ENCODE measurements at places on chromosomes 7 and 10.

GRCh38 chr10:96532523-96532922, 18.8 kb upstream of the TLL2 start:
- no peak for DNase-seq
- H3K27me3 ChIP-seq, result no peaks in the 10 kb centered on the region
- H3K36me3 ChIP-seq, result no peaks in the 10 kb centered on the region
- H3K4me3 ChIP-seq, result no peak overlapping the region

GRCh38 chr10:44980309-44981171, 1.9 kb upstream of the DEPP1 start:
- H3K4me3 ChIP-seq, result no peak overlapping the region
- H3K36me3 ChIP-seq, result no peaks in the 10 kb centered on the region
- DNase-seq, result no peak
- H3K27me3 ChIP-seq, result no peaks in the 10 kb centered on the region
- H3K27ac ChIP-seq, result peak overlapping the region; percentile 95
- peaks cover 59% of the 10 kb centered on the region for H3K4me1 ChIP-seq

DNA sequence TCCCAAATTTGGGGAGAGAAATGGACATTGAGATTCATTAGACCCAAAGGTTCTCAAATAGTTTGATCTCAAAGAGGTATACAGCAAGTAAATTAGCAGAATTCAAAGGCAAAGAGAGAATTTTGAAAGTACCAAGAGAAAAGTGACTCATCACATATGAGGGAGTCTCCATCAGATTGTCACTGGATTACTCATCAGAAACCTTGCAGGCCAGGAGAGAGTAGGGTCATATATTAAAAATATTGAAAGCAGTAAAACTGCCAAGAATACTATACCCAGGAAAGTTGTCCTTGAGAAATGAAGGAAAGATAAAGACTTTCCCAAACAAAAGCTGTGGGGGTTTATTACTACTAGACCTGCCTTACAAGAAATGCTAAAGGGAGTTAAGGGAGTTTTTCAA, 140.6 kb downstream of the TMEM168 start:
- no peaks in the 10 kb centered on the region for H3K27me3 ChIP-seq
- H3K4me3 ChIP-seq, result no peak overlapping the region
- H3K36me3 ChIP-seq, result no peaks in the 10 kb centered on the region
- no peak for DNase-seq
- no peaks in the 10 kb centered on the region for H3K4me1 ChIP-seq

GRCh38 chr10:43354330-43354635, 17.2 kb upstream of the FXYD4 start:
- no peaks in the 10 kb centered on the region for H3K27me3 ChIP-seq
- H3K27ac ChIP-seq, result no peak overlapping the region
- peaks cover 4% of the 10 kb centered on the region for H3K4me1 ChIP-seq
- H3K36me3 ChIP-seq, result no peaks in the 10 kb centered on the region
- H3K4me3 ChIP-seq, result no peak overlapping the region
- DNase-seq, result no peak

DNA sequence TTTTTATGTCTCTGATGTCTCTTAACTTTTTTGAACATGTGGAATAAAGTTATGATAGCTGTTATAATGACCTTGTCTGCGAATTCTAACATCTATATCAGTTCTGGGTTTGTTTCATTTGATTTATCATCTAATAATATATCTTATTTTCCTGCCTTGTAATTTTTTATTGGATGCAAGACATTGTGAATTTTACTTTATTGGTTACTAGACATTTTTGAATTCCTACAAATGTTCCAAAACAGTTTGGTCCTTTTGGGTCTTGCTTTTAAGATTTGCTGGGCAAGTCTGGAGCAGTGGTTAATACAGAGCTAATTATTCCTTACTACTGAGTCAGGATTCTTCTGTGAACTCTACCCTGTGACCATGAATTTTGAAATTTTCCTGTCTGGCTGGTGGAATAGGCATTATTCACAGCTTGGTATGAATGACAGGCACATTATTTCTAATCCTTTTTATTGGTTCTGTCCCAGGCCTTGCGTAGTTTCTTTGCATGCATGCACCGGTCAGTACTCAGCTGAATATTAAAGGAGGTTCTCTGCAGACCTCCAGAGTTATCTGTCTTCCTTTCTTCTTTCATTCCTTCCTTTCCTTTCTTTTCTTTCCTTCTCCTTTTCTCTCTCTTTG, 9.0 kb downstream of the CUTC start:
- H3K4me1 ChIP-seq, result peaks cover 24% of the 10 kb centered on the region
- no peak overlapping the region for H3K4me3 ChIP-seq
- H3K27ac ChIP-seq, result no peak overlapping the region

- H3K4me1 ChIP-seq, result no peaks in the 10 kb centered on the region
- H3K27ac ChIP-seq, result no peak overlapping the region
- no peaks in the 10 kb centered on the region for H3K36me3 ChIP-seq
- H3K4me3 ChIP-seq, result no peak overlapping the region
These were observed 255.3 kb downstream of the DNAJB9 start for GRCh38 chr7:108824840-108825580.

GRCh38 chr7:24611130-24611529, 37.9 kb downstream of the PALS2 start:
- H3K27me3 ChIP-seq, result no peaks in the 10 kb centered on the region
- no peak overlapping the region for H3K27ac ChIP-seq
- no peaks in the 10 kb centered on the region for H3K36me3 ChIP-seq
- H3K4me3 ChIP-seq, result no peak overlapping the region
- no peak for DNase-seq

- H3K4me3 ChIP-seq, result no peak overlapping the region
- no peak for DNase-seq
- H3K36me3 ChIP-seq, result no peaks in the 10 kb centered on the region
- H3K4me1 ChIP-seq, result peaks cover 17% of the 10 kb centered on the region
These were observed 63.4 kb upstream of the STRIP2 start for GRCh38 chr7:129370812-129371211.

DNA sequence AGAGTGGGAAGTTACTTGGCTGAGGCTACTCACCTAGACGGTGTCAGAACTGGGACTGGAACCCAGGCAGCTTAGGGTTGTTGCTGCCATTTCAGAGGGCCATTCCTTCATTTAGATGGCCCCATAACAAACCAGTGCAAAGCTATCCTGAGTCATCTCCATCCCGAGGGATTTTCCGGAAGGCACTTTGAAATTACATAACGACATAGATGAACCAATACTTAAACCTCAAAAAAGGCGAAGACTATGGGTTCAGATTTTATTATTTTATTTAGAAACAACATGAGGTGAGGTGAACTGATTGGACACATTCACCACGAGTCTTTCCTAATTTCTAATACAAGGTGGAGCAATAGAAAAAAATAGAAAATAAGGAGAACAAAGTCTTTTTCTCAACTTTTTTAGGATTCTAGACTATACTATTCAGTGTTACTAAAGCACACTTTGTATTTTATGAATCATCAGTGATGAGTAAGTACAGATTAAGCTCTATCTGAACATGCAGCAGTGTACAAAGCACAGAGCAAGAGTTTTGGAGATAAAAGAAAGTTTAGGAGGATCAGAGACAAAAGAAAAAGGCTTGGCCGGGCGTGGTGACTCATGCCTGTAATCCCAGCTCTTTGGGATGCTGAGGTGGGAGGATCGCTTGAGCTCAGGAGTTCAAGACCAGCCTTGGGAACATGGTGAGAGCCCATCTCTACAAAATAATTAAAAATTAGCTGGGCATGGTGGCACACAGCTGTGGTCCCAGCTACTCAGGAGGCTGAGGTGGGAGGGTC, 79.5 kb upstream of the SVIL start:
- no peak overlapping the region for H3K27ac ChIP-seq
- H3K27me3 ChIP-seq, result no peaks in the 10 kb centered on the region
- peaks cover 42% of the 10 kb centered on the region for H3K4me1 ChIP-seq
- no peak for DNase-seq
- no peaks in the 10 kb centered on the region for H3K36me3 ChIP-seq

- DNase-seq, result no peak
- no peaks in the 10 kb centered on the region for H3K27me3 ChIP-seq
- H3K4me3 ChIP-seq, result no peak overlapping the region
- H3K4me1 ChIP-seq, result peaks cover 51% of the 10 kb centered on the region
- no peaks in the 10 kb centered on the region for H3K36me3 ChIP-seq
- no peak overlapping the region for H3K27ac ChIP-seq
These were observed 69.0 kb downstream of the TACC2 start for GRCh38 chr10:122057841-122058413.

- H3K36me3 ChIP-seq, result no peaks in the 10 kb centered on the region
- no peak for DNase-seq
- H3K4me3 ChIP-seq, result no peak overlapping the region
These were observed 25.6 kb upstream of the MKX start for GRCh38 chr10:27771231-27771630.

- H3K36me3 ChIP-seq, result peaks cover 9% of the 10 kb centered on the region
- H3K4me1 ChIP-seq, result peaks cover 10% of the 10 kb centered on the region
- no peak overlapping the region for H3K27ac ChIP-seq
- H3K27me3 ChIP-seq, result no peaks in the 10 kb centered on the region
These were observed 147.1 kb downstream of the ELFN1 start for GRCh38 chr7:1817061-1817712.

DNA sequence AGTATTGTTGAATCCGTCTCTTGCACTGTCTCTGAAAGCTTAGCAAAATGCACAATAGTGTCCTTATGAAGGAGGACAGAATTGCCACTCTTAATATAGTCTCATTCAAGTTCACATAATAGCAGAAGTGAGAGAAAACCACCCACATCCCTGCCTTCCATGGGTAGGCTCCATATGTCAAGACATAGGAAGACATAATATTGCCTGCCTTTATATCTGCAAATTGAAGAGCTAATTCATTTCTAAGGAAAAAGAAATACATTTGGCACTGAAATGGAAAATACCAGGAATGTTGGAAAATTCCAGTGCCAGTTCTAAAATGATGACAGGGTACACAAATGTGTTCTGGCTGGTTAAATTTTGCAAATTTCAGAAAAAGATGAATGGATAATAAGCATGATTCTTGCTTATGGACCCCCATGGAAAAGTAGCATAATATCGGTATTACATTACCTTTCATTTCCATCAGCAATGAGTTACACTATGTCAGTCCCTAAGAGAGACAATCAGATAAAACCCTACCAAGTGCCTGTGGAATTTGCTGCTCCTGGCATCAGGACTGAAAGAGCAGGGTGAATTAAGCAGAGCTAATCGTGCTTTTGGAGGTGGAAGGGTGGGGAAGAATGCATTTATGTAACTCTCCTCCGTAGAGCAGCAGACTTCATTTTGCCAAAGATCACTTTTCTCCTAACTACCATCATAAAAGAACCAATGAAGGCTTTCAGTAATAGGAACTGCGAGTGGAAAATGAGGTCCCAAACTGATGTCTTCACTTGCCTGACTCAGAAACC, 312.6 kb downstream of the FGFR2 start:
- H3K4me3 ChIP-seq, result no peak overlapping the region
- no peaks in the 10 kb centered on the region for H3K36me3 ChIP-seq
- H3K27ac ChIP-seq, result no peak overlapping the region

GRCh38 chr7:55794527-55794926, 68.0 kb downstream of the SEPTIN14 start:
- H3K4me3 ChIP-seq, result no peak overlapping the region
- no peaks in the 10 kb centered on the region for H3K36me3 ChIP-seq
- no peak for DNase-seq
- no peaks in the 10 kb centered on the region for H3K27me3 ChIP-seq

DNA sequence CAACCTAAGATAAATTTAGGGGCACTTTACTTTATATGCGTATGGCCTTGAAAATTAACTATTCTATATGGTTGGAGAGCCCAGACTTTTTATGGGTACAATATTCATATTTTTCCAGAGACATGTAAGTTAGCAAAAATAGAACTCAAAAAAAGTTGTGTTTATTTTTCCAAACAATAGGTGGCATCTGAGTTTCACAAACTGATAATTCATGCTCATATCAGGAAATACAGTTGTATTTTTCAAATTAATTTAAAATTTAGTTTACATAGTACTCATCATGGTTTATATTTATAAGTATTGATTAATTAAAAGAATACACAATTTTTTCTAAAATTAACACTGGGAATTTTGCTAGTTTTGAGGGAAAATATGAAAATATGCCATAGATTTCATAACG, 34.6 kb downstream of the ANKRD7 start:
- no peak overlapping the region for H3K4me3 ChIP-seq
- H3K27ac ChIP-seq, result no peak overlapping the region
- no peaks in the 10 kb centered on the region for H3K4me1 ChIP-seq

GRCh38 chr7:37820708-37821468, 27.5 kb upstream of the NME8 start:
- no peaks in the 10 kb centered on the region for H3K4me1 ChIP-seq
- no peaks in the 10 kb centered on the region for H3K27me3 ChIP-seq
- no peak for DNase-seq
- no peaks in the 10 kb centered on the region for H3K36me3 ChIP-seq
- H3K4me3 ChIP-seq, result no peak overlapping the region

DNA sequence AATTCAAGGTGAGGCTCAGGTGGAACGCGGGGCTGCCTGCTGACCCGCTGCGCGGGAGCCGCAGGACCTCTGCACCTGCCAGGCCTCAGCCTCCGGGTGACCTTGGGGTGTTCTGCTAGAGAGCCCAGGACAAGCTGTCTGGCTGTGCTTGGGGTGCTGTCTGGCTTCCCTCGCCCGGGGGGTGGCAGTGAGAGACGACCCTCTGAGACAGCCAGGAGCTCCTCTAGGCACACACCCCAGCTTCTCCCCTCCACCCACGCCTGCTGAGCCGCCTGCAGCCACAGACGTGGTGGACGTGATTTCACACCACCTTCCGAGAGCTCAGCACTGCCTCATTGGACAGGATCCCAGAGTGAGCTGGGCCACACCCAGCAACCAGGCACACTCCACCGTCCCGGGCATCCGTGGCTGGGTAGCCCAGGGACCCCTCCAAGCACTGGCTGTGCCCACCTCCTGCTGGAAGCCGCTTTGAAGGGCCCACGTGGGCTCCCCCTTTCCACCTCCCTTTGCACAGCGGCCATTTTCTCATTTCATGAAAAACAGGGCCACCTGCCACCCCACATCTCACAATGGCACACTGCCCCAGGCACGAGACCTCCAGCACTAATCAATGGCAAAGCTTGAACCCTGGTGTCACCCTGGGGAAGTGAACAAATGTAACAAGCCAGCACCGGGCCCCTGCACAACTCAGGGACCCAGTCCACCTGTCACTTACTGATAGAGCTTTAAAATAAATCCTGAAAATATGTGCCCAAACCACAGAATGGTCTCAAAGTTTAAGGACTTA, 35.0 kb downstream of the ZFAND2A start:
- H3K27ac ChIP-seq, result no peak overlapping the region
- peaks cover 25% of the 10 kb centered on the region for H3K4me1 ChIP-seq
- no peak for DNase-seq
- H3K27me3 ChIP-seq, result no peaks in the 10 kb centered on the region
- no peak overlapping the region for H3K4me3 ChIP-seq

GRCh38 chr7:66150471-66150870, 35.8 kb downstream of the CRCP start:
- no peaks in the 10 kb centered on the region for H3K27me3 ChIP-seq
- H3K27ac ChIP-seq, result peak overlapping the region; percentile 87
- H3K4me3 ChIP-seq, result no peak overlapping the region
- H3K4me1 ChIP-seq, result peaks cover 76% of the 10 kb centered on the region
